Stimulated activated CD4-positive, alpha-beta T cell treated with anti-CD3 and anti-CD28 coated beads, Interleukin-1b, Interleukin-23, amount 100 ng/mL, for 24 hours (primary cell): ENCODE measurements at places on chromosomes 3 and 15.
A peak's percentile ranks its signal among the peaks of the same experiment; 100 is the strongest.

DNA sequence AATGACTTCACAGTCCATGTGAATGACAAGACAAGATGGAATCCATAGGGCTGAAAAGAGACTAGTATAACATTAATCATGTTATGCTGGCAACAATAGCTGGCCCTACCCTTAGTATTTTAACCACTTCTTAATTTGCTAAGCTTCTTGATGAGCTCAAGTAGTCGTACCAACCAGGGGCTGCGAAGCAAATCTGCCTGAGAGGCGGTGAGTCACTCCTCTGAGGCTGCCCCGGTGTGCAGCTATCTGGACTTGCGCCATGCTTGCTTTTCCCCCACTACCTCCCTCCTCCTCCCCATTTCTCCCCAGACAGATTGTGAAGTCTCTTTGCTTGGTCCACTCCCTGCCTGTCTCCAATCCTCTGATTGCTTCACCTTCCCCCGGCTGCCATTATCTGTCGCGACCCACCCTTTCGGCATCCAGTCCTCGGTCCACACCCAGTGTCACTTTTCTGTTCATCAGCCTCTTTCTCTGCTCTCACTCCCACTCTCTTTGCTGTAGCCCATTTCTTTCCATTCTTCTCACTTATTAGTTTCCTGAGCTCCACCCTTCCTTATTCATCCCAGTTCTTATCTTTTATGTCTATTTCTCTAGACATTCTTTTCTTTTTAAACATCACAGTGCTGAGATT lies 42.7 kb downstream of the DUT start:
- no peak for DNase-seq

- no peak for DNase-seq
Observed at GRCh38 chr3:169278667-169279066, 384.8 kb downstream of the MECOM start.

GRCh38 chr3:46280105-46280797 lies 38.0 kb downstream of the CCR3 start:
- no peak for DNase-seq

- DNase-seq = no peak
Observed at GRCh38 chr3:172287937-172288477, 160.2 kb downstream of the GHSR start.

DNA sequence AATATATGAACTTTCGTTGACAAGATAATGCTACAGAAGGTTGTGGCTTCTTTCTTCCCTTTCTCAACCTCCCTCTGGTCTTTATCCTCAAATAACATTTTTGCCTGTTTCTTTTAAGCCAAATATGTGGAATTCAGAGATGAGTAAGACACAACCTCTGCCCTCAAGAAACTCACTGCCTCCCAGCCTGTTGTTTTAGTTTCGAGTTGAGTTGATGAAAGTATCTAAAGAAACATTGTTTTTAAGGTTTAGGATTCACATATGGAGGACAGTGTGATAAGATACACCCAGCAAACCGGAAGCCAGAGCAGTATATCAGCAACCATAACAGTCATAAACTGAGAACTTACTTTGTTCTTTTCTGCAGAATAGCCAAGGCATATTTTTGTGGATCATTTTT lies 218.6 kb downstream of the THSD4 start:
- no peak for DNase-seq

- DNase-seq = no peak
Observed at GRCh38 chr15:58146749-58147148, 8.6 kb downstream of the AQP9 start.

DNA sequence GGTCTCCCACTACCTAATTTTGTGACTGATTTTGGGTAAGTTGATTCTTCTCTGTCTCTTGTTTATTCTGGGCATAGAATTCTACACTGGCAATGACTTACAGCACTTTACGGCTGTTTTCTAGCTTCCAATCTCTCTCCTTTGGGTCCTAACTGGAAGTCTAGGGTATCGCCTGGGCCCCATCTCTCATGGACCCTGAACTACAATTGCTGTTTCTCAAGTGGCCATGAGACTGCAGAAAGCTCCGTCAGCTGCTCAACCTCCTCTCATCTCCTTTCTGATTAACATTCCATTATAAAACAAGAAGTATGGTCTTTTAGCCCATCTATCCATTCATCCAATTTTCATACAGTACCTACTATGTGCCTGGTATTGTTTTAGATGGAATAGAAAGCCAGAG lies 4.4 kb upstream of the PXYLP1 start:
- DNase-seq = no peak

DNA sequence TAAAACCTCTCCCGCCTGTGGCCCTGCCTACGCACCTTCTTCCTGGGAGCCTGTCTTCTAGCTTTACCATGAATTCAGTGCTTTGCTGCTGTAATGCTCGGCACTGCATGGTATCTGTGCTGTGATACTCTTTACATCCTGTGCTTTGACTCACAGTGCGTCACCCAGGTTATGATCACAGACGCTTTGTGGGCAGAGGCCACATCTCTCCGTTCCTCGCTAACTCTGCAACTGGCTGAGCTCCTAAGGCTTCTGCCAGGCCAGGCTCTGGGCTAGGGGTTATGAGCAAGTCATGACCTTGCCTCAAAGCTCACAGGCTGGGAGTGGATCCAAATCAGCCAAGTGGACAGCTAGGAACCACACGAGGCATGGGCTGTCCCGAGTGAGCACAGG lies 23.2 kb downstream of the SPTBN5 start:
- no peak for DNase-seq

DNA sequence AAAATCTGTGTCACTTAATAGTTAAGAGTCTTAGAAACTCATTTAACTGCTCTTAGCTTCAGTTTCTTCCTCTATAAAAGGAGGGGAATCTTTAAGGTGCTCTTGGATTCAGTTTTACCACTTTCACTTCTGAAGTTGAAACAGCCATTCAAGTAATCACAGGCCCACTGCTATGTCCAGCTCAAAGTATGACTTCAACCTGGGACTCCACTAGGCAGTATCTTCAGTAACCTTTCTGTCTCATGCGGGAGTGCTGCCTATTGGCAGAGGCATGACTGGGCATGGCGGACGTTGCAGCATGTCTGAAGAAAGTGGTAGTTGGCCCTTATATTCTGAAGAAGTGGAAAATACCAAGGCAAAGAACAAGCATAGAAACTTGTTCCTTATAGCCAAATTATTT lies 92.3 kb downstream of the DHX30 start:
- no peak for DNase-seq

DNA sequence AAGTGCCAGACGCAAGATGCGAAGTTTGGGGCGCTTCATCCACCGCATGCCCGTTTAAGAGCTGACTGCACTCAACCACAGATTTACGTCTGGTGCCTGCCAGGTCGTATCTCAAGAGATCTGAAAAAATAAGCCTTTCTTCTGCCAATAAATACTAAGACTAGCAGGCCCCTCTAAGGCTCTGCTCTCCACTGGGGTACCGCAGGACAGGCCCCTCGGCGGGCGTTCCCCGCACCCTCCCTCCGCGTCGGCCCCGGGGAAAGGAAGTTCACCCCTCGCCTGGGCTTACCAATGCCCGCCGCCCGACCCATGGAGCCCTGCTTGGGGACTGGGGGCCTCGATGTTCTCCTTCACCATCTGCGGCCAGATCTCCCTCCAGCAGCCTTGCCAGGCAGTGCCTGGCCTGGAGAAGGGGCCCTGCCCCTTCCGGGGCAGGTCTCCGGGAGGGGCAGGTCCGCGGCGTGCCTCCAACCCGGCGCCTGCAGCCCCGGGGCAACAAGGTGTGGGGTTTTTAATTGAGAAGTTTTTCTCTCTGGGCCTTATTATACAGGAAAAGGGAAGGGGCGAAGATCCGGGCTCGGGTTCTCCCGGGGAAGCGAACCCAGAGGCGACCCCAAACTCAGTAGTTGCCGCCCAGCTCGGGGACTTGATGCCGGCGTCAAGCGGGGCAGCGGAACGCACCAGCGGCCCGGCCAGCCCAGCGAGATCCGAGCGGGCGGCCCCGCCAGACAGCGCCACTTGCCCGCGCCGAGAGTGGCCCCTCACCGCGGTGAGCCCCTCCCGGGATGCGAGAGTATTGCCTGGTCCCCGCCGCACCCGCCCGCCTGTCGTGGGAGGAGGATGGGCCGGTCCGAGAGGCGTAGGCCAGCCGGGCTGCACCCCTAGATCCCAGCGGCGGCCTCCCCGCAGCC lies 735 bp downstream of the GOLGA8B start:
- peak; percentile 15 for DNase-seq

GRCh38 chr3:38637906-38638305 lies 11.6 kb downstream of the SCN5A start:
- DNase-seq = no peak

DNA sequence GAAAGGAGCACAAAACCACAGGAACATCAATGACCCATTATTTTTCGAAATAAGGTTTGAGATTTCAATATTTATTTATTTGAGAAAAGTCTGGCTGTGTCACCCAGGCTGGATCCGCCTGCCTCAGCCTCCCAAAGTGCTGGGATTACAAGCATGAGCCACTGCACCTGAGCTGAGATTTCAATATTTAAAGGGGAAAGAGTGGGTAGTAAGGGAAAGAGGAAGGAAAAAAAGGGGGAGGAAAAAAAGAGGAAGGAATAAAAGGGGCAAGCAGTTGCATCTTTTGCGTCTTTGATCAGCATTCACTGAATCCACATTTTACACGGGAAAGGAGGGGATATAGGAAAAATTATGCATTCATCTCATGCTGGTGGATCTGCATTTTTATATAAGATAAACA lies 47.4 kb downstream of the ERICH6 start:
- DNase-seq = no peak

- DNase-seq = no peak
Observed at GRCh38 chr15:36777926-36778325, 198.5 kb downstream of the CDIN1 start.

DNA sequence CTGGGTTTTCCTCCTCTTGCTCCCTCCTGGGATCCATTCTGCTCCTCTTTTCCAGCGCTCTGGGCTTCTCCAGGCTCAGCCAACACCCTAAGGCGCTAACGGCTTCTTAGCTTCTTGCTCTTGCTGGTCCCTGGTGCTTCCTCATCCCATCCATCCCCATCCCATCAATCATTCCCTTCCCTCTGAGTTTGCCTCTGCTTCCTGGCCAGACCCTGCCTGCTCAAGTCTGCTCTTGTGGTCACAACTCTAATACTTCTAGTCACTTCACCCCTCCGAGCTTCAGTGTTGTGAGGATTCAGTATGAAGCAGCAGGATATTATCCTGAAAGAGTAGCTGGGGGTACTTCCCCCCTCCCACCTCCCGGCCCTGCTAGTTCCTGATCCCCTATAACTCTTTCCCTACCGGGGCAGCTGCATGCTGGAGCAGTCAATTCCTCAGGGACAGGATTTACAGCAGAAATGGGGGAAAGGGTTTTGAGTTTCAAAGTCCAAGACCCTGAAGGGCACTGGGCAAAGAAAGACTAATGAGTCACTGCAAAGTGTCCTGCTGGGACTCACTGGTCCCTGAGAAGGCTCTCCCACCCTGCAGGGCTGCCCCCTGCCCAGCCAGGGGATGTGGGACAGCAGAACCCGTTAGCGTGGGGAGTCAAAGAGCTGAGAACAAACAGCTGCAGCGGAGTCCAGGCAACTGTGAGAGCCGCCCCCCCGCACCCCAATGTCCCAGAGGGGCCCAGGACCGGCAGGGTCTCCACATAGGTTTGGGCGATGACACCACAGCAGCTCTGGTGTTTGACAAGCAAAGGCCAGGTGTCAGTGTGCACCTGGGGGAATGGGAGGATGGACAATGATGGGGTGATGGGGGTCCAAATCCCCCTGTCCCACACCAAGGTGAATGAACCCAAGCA lies 2.3 kb upstream of the SYNM start:
- no peak for DNase-seq

DNA sequence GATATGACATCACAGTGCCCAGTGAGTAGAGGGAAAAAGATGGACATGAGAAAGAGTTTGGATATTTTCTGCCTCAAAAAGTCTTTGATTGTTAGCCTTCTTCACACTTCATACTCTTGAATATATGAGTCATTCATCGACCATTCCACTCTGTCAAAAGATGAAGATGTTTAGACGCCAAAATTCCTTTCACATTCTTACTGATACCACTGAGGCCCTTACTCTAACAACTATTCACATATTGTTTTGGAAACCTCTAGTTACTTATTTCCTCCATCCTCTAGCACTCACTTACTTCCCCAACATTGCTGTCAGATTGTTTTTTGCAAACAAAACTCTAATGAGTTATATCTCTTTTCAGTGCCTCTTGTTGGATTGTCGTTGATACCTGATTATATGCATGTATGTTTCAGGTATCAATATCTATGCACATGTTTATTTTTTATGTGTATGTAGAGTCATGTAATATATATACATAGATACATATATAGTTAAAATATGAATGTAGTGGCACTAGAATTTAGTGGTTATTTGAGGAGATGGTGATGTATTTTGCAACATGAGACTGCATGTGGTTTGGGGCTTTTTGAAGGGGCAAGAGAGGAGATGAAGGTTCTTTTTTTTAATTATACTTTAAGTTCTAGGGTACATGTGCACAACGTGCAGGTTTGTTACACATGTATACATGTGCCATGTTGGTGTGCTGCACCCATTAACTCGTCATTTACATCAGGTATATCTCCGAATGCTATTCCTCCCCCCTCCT lies 40.0 kb upstream of the OR5H6 start:
- DNase-seq = no peak

DNA sequence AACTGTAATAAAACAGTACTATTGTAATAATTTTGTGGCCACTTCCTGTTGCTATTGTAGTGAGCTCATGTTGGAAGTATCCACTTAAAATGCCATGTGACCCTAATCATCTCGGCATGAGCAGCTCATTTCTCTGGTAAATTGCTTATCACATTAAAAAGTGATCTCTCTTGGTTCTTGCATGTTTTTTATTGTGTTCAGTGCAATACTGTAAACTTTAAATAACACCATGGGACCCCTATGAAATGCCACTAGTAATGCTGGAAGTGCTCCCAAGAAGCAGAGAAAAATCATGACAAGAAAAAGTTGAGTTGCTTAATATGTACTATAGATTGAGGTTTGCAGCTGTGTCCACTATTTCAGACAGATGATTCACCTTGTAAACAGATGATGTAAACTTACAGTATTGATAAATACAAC lies 45.6 kb downstream of the NMD3 start:
- DNase-seq = no peak

- DNase-seq = no peak
Observed at GRCh38 chr15:70063261-70063925, 34.3 kb downstream of the TLE3 start.

GRCh38 chr3:184737063-184737462 lies 25.2 kb upstream of the MAGEF1 start:
- no peak for DNase-seq

DNA sequence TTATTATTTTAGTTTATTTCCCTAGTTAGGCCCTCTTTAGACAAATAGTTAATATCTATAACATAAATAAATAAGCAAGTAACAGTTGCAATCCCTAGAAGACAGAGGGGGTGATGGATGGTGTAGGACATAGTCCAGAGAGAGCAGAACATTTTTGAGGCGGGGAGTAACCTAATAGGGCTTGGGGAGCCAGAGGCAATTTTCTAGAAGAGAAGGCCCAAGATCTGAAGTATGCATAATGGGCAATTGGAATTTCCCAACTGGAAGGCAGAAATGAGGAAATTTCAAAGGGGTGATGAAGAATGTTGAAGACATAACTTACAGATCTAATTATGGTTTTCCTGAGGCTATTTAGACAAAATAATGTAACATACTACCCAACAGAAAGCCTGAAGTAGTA lies 525.7 kb downstream of the TUSC7 start:
- DNase-seq = no peak

GRCh38 chr3:138945709-138946662 lies 951 bp downstream of the FOXL2 start:
- DNase-seq = no peak
